Activated T-helper 1 cell treated with Interleukin-2 at 50 U/mL for 16 hours (primary cell): ENCODE measurements at places on chromosomes 11 and 22.

DNA sequence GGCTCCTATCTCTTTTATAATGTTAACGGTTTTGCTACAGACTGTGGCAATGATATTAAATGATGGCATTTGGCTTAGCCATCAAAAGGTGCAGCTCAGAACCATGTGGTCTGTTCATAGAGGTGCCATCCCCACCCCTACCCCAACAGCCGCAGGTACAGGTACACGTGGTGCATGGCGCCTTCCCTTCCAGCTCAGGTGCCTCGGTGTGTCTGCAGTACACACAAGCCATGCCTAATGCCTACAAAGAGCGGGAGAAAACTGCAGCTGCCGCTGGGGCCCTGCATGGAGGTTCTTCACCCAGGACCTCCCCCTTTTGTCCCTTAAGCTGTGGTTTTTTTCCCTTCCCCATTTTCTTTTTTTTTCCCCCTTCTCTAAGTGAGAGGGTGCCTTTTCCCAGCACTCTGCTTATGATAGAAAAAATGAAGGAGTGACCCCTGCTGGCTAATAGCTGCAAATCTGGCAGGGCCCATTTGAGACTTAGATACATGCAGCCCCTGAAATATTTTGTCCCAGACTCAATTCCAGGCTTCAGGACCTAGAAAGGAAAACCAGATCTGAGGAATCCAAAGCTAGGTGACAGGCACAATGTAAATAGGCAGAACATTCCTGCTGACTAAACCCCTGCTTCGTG, 6.5 kb downstream of the OR52M1 start:
- DNase-seq: no peak

DNA sequence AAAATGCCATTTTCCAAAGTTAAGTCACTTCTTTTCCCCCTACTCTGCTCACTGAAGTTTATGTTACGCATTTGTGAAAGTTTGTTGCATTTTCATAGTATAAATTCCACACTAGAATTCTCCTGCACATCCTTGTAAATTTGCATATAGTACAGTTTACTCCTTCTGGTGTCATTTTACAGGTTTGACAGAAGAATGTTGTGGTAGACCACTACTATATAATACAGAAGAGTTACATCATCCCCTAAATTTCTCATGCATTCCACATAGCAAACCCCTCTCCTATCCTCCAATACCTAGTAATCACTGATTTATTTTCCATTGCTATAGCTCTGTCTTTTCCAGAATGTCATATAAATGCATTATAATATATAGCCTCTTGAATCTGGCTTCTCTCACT, 64.5 kb downstream of the CCDC73 start:
- no peak for DNase-seq

DNA sequence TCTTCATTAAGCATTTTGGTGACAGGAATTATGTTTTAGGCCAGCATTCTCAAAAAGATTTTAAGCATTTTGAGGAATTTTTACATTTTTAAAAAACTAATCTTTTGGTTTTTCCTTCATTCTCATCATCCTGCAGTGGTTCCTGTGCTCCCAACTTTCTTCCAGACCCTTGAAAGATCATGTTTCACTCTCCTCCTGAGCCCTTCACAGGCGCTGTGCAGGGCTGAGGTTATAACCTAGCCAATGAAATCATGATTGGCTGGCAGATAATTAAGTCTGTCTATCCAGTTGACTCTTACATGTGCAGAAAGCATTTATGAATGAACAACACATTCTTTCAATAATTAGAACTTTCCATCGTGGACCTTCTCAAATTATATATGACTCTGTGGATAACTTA, 226.3 kb downstream of the DDX10 start:
- DNase-seq: no peak

GRCh38 chr11:112780351-112781087, 180.7 kb upstream of the NCAM1 start:
- DNase-seq: no peak

GRCh38 chr11:71450939-71451338, 2.1 kb upstream of the NADSYN1 start:
- no peak for DNase-seq

- no peak for DNase-seq
Measured at GRCh38 chr11:111137846-111138245, 107.7 kb upstream of the POU2AF2 start.

DNA sequence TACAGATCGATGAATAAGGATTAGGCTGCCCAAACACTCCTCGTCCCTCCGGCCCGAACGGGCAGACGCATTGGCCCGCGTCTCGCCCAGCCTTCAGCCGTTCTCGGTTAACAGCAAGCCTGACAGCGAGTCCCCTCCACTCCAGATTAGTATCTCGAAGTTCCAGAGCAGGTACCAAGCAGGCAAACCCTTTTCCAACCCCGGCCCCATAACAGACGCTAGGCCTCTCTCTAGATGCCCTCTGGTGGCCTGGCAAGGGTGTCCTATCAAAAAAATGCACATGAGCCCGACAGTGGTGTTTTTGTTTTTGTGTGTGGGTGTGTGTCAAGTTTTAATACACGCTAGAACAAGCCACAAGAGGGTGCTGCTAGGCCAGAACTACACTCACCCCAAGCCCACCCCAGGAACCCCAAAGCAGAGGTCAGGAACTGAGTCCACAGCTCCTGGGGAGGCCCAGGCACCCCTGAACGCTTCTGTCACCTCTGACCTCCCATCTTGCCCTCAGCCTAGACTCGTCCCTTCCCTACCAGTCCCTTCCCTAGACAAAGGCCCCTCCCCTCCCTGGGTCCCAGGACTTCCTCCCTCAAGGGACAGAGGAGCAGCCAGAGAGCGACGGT, 658 bp upstream of the ARFGAP2 start:
- DNase-seq: peak; percentile 58

- DNase-seq: no peak
Measured at GRCh38 chr11:11724994-11725393, 103.2 kb upstream of the GALNT18 start.

DNA sequence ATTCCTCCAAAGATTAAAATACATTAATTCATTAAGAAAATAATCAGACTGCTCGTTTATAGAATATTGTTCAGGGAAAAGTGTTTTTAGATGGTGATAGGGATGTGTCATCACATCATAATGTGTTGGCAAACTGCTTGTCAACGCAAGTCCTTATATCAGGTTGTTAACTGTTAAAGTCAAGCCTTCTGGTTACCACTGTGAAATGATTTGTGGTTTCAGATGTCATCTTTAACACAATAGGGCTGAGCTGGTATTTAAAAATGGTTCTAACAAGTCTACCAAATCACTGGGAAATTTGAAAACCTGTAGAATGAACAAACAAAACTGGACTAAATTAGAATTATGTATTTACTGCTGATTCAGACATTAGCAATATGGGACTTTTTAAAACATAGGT, 2.4 kb upstream of the MMP13 start:
- no peak for DNase-seq

GRCh38 chr11:129918361-129918760, 23.0 kb upstream of the NFRKB start:
- DNase-seq: no peak

DNA sequence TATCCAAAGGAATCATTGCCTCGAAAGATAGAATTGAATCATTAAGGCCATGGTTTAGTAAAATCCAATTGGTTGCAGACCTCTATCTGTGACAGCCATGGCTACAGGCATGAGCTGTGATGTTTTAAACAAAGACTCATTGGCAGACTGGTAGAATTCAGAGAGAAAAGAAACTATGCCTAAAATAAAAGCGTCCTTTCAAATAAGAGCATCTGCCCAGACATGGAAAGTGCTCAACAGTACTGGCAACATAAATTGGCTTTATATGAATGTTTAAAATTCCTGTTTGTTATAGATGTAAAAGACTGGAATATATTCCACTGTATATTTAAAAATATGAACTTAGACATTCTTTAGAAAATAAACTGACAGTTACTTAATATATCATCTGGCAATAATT, 2034.2 kb downstream of the LRRC4C start:
- no peak for DNase-seq
